Left colon (tissue), 2 donors: ENCODE measurements at places on chromosomes 2 and 18.

DNA sequence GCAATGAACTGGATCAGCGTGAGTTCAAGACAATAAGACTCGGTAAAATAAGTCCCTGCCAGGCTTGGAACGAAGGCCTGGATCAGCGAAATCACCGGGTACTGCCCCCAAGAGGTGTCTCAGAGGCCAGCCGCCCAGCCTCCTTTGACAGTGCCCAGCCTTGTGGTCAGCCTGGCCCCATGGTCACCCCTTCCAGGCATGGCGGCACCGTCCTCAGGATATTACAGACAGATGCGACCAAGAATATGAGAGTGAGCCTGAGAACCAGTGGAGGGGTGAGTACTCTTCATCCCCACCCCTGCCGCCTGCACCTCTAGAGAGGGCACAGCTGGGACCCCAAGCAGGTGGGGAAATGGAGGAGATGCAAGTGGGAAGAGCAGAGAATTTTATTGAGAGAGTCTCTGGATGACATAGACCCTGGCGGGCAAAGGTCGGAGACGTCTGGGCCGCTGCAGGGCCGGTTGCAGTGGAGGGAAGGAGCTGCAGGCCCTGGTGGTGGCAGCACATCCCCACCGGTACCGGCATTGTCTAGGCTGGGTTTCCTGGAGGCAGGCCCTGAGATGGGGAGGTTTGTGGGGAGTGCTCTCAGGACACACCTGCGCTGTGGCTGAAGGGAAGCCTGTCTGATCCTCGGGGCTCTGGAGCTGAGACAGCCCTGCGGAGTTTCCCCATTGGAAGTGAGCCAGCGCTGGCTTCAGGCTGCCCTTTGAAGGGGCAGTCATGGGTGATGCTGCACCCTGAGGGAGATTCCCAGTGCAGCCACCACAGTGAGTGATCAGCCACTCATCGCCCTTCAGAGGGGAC is 190.0 kb downstream of the SEPTIN10 start:
- no peak for DNase-seq

DNA sequence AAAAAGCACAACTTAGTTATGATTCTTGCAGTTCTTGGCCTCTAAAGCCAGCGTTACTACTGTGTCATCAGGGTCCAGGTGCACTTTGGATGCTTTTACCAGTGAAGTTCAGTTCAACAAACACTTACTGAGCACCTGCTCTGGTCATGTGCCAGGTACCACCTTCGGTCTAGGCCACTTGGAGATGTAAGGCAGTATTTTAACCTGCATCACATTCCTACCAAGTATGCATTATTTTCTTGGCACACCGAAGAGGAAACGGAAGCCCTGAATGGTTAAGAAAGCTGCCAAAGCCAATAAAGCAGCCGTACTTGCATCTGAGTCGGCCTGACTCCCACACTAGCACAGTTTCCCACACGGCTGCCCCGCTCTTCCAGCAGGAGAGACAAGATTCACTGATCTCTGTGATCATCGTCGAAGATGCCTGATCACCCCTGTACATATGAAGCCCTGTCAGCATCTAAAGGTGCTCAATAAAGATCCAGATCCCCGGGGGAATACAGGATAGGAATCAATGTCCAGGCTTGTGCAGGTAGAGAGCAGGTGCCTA is 427.1 kb downstream of the EIPR1 start:
- DNase-seq = peak; percentile 8

GRCh38 chr2:100208141-100208770 is 65.9 kb upstream of the AFF3 start:
- DNase-seq = no peak

DNA sequence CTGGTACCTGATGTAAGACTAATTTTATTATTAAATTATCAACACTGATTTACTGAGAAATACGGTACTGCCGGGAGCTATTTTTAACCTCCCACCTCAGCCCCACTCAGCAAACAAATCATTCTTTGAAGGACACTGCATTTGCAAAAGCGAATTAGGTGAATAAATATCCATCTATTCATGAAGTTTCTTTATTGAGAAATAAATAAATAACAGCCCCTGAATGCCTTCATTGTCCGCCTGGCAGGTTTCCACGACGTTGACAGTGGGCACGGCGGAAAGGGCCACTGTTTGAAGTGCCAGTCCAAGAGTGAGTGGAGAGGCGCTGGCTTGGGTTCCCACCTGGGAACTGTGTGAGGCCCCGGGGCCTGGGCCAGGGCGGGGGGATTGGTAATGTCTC is 15.7 kb downstream of the C1QL2 start:
- no peak for DNase-seq

- no peak for DNase-seq
Observed at GRCh38 chr2:33204945-33205344, 258.2 kb downstream of the LTBP1 start.

- no peak for DNase-seq
Observed at GRCh38 chr2:102437122-102437521, 14.2 kb downstream of the IL18RAP start.

- DNase-seq = no peak
Observed at GRCh38 chr2:101063352-101064124, 61.4 kb downstream of the RPL31 start.

- no peak for DNase-seq
Observed at GRCh38 chr2:31725444-31725843, 144.7 kb upstream of the SRD5A2 start.

GRCh38 chr18:33761363-33761762 is 183.3 kb downstream of the ASXL3 start:
- no peak for DNase-seq

DNA sequence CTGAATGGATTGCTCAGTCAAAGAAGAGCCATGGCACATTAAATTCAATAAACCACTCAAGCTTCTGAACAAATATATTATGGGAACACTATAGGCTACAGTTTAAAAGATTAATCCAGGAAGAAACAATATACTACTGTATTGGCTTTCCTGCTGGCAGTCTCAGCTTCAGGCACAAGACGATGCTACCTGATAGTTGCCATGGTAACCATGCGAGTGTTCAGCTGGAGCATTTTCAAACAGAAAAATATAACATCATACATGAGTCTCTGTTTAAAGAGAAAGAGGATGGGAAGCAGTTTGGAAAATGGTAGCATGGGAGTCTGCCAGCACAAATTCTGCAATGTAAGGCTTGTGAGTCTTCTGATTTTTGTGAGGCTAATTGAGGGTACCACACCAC is 65.9 kb upstream of the CPO start:
- DNase-seq = no peak

DNA sequence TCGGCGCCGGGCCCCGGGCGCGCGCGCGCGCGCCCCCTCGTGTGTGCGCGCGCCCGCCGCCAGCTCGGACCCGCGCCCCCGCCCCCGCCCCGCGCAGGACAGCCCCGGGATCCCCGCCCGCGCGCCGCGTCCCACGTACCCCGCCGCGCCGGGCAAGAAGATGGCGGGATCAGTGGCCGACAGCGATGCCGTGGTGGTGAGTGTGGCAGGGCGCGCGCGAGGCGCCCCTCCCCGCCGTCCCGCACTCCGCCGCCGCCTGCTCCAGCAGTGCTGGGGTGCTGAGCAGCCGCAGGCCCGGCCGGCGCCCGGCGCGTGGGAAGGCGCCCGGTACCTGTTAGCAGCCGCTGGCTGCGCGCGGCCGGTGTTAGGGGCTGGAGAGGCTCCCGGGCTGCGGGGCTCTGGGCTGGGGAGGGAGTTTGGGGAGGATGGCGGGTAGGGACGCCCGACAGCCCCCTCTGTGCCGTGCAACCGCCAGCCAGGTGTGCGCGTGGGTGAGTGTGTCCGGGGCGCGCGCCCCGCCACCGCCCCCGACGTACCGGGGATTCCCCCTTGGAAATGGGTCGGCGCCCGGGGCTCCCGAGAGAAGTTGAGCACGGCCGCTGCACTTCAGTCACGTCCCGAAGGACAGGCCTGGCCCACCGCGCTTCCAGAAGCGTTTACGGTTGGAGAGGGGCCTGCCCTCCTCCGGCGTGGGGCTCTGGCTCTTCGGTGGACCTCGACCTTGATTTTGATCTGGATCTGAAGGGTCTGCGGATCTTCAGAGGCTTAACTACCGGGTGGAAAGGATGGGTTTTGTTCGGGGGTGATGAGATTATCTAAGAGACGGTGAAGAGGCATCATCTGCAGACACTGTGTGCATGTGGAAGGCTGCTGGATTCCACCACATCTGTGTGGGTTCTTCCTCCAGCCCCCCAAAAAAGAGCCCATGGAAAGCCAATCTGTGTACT is 697 bp downstream of the LGALSL start:
- peak; percentile 66 for DNase-seq

DNA sequence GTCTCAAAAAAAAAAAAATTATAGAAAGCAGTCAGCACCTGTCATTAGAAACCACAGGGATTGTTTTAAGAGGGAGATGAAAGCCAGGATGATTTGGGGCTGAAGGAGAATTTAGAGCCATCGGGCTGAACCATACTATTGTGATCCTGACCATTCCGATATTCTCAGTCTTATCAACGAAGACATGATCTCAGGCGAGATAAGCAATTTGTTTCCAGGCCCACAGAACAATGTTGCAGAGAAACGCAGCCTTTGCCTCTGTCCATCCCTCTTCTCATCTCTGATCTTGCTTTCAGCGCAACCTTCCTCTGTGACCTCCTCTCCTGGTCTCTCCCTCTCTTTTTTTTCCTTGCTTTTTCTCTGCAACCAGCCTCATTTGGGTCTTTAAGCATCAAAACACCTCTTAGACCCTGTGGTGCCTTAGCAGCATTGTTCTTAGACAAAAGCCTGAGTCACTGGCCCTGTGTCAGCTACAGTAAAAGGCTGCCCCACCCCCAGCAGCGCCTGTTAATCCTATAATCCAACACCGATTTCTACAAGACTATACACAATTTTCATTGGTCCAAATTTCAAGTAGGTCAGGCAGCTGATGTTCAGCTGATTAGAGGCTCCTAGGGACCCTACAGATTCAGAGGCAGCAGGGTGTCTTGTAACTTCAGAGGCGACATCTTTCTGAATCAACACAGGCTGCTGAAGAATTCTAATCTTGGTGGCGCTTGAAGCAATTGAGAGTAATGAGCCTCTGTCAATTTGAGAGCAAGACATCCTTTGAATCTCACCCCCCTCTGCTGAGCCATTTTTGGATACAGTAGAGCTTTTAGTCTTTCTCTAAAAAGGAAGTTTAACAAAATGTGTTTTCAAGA is 206.0 kb downstream of the NCK2 start:
- DNase-seq = no peak

DNA sequence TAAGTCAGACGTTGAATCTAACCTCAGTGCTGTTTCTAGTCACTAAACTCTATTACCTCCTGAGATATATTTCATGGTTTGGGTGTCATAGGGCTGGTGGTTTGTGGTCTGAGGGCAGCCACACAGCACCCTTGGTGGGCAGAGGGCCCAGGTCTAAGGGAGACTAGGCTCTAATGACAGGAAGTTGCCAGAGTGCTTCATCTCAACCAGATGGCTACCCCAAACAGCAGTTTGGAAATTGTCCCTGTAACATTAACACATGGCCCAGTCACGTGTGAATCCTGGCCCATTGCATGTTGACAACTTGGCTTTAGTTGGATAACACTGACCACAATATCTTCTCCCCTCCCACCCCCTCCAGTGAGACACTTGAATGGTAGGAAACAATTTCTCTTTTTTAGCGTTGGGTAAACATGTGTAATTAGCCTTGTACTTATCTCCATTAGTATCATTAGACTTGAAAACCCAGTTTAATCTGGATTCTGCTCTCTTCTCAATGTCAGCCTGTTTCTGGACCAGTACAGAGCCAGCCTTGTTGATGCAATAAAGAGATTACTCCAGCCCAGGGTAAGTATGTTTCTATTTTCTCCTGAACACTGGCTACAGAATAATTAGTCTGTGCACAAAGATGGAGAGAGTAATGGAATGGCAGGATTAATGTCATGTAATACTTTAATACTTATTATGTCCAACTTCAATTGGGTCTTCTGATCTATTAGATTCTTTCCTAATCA is 187.8 kb upstream of the SIX3 start:
- DNase-seq = no peak

- DNase-seq = no peak
Observed at GRCh38 chr2:156349605-156350004, 17.1 kb upstream of the NR4A2 start.

DNA sequence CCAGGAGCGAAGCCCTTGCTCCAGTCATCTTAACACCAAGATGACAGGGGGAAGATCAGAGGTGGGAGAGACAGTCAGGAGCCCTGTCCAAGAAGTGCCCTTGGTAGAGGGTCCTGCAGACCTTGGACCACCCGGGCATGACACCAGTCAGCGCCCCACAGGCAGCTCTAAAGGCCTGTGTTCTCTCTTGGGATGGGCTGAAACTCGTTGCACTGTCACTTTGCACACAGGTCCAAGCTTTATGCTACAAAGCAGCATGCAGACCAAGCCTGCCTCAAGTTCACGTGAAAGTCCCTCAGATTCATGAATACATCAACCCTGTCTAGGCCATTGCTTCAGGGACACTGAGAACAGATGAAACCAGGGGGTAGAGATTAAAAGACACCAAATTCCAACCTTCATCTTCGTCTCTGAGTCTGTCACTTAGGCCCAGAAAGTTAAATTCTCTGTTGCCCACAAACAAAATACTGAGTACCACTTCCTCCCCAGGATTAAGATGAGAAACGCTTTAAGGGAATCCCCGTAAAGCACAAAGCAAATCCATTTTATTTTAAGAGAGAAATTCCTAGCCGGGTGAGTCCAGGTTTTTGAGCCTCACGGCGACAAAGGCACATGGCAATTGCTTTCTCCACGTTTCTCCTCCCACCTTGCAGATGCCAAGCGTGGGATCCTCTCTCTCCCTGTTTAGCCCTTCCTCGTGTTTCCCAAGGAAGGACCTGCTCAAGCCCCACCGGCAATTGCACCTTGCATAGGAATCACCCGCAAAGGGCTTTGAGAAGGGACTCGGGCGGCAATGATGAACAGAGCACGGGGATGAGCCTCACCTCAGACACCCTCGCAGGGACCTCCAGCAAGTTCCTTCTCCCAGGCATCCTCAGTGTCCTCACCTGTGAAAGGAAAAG is 75.0 kb upstream of the ID2 start:
- no peak for DNase-seq

GRCh38 chr2:195666113-195666712 is 9.2 kb downstream of the SLC39A10 start:
- DNase-seq = no peak

- DNase-seq = no peak
Observed at GRCh38 chr2:170322140-170322766, 144.3 kb downstream of the MYO3B start.

DNA sequence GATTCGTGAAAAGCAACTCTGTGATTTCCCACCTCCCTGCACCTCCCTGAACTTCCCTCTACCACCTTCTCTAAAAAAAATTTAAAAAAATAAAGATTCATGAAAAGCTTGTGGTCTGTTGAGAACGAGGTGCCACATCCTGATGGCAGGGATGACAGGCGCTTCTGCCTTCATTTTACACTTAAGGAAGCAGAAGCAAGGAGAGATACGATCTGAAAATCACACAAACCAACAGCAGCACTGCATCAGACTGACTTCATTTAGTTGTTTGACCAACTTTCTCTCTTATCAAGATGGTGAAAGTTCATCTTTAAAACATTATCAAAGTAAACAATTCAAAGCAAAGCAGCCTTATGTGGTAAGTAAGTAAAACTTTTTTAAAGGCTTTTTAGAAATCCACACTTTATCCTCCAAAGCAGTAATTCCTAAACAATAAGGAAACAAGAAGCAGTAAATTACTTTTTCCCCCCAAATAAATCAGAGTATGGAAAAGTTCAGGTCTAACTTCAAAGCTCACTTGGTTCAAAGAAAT is 15.5 kb downstream of the WDFY1 start:
- DNase-seq = no peak

- no peak for DNase-seq
Observed at GRCh38 chr2:39419282-39420223, 17.5 kb downstream of the MAP4K3 start.

GRCh38 chr2:159124441-159124911 is 156.0 kb downstream of the TANC1 start:
- DNase-seq = peak; percentile 48

- DNase-seq = no peak
Observed at GRCh38 chr2:143528021-143528420, 398.8 kb downstream of the ARHGAP15 start.

GRCh38 chr2:163119966-163120365 is 281.4 kb upstream of the KCNH7 start:
- DNase-seq = no peak
